Endothelial cell of umbilical vein (primary cell): ENCODE measurements at places on chromosomes 12 and 14.

GRCh38 chr12:92629349-92630065 is 73.3 kb upstream of the PLEKHG7 start:
- DNase-seq: peak; percentile 26

- DNase-seq: no peak
These were observed 343.5 kb downstream of the PCNX1 start for GRCh38 chr14:71250791-71251190.

DNA sequence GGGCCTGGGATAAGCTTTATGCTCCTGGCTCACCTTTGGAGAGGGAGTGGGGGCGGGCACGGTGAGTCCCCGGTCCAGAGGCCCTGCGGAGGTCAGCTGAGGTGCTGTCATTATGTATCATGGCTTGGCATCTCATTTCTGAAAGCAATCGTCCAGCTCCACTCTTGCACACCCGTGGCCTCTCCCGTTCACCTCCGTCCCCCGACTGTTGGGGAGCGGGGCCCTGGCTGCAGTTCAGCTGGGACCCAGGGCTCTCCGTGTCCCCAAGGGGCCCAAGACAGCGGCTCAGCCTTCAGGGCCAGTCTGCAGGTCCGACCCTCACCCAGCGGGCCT is 10.6 kb downstream of the BMP4 start:
- no peak for DNase-seq

- no peak for DNase-seq
These were observed 342.3 kb downstream of the ZFP36L1 start for GRCh38 chr14:68450391-68451120.

- no peak for DNase-seq
These were observed 5.8 kb downstream of the FBRSL1 start for GRCh38 chr12:132495629-132496357.
